ENCODE measurements at places on chromosomes 4 and X.

DNA sequence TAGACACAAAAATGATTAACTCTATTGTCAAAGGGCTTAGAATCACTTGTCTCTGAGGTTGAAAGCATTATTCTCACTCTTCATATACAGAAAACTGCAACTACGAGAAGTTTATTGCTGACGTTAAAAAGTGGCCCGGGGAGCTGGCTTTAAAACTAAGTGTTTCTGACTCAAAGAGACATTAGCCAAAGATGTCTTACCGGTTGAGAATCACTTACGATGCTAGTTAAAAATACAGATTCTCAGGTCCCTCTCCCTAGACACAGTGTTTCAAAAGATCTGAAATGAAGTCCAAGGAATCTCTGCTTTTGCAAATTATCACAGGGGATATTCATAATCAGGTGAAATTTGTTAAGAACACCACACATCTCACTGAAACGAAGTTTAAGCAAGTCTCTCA, 1.2 kb downstream of the GNPDA2 start:
- no peak for DNase-seq

DNA sequence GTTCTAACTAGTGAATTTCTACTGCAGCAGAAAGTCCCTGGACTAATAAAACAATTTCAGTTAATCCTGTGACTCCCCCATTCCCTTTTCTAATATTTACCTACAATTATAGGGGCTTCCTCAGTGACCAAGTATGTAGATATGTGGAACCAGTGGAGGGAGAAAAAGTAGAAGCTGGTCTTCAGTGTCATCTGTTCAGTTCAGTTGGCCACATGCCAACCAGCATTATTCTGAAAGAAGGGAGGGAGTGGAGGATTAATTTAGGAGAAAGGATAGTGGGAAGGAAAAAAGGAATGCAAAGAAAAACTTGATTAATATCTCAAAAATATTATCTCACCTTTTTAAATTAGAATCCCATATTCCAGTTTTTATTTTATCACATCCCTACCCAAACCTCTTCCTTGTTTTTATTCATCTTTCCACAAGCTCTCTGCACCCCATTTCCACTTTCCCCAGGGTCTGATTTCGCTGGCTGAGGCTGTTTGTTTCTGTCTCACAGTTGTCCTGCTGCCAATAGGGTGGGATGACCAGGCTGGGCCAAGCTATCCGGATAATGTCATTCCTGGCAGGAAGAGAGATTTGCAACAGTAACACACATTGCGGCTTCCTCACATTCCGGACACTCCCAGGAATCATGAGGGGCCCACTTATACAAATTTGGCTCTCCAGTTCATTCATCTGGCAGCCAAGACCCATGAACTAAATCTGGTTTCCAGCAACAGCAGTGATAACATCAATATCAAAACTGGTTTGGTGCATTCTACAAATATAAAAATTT, 24.6 kb upstream of the ANTXR2 start:
- no peak for DNase-seq

GRCh38 chr4:69196209-69196965, 18.2 kb downstream of the UGT2B11 start:
- no peak for DNase-seq

DNA sequence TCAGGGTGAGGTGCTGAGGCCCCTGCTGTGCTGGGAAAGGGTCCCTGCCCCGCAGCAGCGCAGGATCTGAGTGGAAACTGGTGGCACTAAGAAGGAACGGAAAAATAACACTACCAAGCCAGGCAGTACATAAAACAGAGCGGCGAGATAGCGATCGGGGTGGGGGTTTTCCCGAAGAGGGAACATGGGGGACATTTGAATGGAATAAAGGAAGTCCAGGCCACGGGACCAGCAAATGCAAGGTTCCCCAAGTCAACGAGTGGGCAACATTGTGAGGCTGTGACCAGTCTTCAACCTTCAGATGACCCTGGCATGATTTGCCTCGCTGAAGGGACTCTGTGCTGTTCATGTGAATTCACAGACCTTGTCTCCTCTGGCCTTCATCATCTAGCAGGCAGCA, 13.7 kb downstream of the MSX1 start:
- DNase-seq = no peak

DNA sequence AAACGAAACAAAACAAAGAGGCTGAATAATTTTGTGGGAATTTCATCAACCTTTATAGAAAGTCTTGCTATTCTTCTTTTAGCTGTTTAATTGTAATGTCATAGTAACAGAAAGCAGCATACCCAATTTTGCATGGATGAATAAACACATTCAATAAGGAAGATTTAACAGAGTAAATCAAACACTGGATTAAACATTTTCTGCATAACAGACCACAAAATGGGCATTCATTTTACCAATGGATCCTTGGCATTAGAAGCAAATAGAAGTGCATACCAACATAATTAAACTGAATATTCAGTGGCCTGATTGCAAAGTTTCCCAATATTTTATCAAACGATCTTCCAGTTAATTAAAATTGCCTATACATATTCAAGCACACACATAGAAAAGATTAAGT, 4.4 kb upstream of the CHM start:
- no peak for DNase-seq

DNA sequence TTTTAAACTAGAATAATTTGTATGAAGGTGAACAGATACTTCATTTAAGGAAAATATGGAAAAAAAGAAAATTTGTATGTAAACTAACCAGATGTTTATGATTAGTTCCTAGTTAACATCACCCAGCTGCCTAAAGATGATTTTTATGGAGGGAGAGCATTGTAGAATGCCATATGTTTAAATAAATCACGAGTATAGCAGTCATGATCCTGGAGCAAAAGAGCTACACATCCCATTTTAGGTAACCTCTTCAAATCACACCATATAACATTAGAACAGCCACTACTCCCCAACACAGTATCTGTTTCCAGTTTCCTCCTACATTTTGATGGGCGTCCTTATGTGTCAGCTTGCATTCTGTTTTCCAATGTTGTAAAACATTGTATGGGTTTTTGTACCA, 571.9 kb upstream of the FAM241A start:
- DNase-seq = no peak

DNA sequence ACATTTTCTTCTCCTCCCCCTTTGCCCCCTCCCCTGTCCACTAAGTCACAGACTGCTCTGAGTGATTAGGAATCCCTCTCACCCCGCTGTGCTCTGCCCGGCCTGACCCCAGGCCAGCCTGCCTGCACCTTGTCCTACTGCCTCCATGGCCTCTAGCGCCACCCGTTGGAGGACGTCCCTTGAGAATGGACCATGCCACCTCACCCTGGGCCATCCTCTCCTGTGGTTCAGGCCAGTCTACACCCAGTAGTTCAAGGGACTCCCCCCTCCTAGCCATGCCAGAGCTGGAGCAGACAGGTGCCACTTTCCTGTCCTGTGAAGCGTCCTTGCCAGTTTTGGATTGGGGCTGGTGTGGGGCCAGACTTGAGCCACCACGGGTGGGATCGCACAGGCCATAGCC, 9.7 kb upstream of the IRAK1 start:
- DNase-seq = no peak

DNA sequence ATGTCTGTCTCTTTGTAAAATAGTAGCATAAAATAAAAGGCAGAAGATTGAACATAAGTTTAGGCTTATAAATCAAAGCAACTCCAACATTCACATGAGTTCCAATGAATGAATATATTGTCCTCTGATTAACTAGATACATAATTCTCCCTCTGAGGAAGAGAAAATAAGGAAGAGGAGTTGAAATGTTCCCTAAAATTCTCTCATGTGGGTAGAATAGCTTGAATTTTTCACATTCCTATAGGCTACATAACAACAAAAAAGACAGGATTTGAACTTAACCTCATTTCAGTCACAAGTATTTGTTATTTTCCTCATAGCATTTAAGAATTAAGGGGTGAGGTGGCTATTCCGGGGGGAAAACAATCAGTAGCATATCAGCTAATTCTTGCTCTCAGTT, 462.4 kb upstream of the NDST4 start:
- DNase-seq = no peak

GRCh38 chr4:185838514-185839193, 26.7 kb upstream of the SORBS2 start:
- DNase-seq = no peak

DNA sequence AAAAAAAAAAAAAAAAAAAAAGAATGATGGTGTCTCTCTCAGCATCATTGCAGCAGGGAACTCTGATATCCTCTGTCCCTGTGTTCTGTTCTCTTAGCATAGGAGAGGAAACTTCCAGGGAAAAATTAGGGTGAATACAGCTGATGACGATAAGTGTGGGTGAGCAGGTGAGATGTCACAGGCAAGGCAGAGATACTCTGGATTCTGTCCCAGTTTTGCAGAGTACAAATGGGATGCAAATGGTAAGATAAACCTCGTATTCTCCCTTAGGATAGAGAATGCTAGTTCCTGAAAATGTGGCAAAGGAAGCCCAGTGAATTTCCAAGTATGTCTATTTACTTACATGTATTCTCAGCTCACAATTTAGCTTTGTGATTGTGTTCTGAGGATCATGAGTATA, 671.6 kb upstream of the BOD1L1 start:
- DNase-seq = no peak

- DNase-seq = no peak
Measured at GRCh38 chrX:18755651-18756050, 48.2 kb downstream of the PPEF1 start.

All from glutamatergic neuron (in vitro differentiated cells).